Amygdala (tissue), 56 donors: ENCODE measurements at places on chromosomes 1 and 21.

GRCh38 chr1:29736582-29737188 lies 500.4 kb downstream of the PTPRU start:
- DNase-seq, result no peak

- DNase-seq, result no peak
These were observed 168.3 kb upstream of the SGIP1 start for GRCh38 chr1:66365635-66366034.

DNA sequence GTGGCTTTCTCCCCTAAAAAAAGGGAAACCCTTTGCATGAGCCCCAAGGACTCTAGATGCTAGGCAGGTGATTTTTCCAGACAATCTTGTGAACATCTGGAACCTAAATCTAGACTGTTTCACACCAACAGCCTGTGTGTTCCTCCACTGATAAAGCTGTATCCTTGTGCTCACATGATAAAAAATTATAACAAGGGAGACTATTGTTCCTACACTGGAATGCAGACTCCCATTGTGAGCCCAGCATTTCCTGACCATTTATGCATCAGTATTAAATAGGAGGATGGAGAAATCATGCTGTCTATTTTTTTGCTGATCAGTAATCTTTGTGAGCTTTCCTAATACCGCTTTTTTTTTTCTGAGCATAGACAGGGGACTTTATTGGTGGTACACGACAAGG lies 52.5 kb downstream of the ZNF697 start:
- no peak for DNase-seq

DNA sequence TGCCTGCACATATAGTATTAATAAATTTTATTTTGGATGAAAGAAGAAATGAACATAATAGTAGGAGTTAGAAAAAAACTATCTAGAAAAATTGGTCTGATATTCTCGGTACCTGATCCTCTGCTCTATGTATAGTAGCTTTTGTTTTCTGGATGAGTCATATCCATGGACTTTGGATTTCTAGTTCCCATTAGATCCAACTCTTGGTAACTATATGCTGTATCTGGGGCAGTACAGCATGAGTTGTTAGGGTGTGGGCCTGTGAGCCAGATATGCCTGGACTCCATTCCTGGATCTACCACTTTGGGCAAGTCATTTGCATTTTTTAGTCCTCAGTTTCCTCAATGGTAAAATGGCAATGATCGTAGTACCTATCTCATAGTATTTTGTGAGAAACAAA lies 372.2 kb upstream of the PKN2 start:
- DNase-seq, result no peak

GRCh38 chr1:147808025-147808424 lies 47.6 kb upstream of the GJA5 start:
- no peak for DNase-seq

DNA sequence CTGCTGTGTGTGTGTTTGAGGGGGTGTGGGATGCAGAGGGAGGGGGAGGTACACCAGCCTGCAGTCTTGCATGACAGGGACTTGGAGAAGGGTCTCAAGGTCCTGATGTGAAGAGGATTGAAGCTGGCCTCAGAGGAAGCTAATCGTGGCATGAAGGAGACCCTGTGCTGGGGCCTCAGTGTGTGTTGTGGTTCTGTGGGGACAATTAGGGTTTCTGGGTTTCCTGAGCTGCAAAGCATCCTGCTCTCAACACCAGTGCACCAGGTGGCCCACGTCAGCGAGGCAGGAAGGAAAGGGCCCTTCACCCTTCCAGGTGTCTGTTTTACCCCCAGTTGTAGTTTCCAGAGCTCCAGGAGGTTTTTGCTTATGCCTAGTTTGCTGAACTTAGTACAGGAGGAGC lies 52.8 kb downstream of the TENT5C start:
- no peak for DNase-seq

- DNase-seq, result no peak
These were observed 95.6 kb upstream of the TSPAN2 start for GRCh38 chr1:115184951-115185331.

DNA sequence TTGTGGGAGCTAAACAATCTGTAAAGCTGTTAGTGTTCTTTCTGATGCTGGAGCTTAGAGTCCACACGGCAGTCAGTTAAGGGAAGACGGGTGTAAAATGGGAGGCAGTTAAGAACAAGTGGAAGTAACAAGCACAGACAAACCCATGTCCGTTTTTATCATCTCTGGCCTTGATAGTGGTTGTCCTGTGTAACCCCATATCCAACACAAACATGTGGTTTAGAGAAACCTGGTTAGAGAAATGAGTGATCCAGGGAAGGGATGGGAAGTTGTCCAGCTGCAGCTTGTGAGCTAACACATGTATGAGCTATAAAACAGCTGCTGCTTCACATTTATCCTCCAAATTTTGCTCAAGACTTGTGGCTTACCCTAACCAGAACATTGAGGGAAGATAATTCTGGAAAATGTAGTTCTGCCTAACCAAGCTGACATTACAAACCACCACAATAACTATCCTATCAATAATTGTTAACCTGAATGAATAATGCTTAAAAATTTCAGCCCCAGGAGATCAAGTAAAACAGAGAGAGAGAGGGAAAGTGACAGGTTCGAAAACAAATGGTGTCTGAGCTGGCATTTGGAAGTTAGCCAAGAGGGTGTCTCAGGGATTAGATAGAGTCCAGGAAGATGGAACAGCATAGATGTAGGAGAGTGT lies 10.6 kb upstream of the C1orf162 start:
- DNase-seq, result no peak

DNA sequence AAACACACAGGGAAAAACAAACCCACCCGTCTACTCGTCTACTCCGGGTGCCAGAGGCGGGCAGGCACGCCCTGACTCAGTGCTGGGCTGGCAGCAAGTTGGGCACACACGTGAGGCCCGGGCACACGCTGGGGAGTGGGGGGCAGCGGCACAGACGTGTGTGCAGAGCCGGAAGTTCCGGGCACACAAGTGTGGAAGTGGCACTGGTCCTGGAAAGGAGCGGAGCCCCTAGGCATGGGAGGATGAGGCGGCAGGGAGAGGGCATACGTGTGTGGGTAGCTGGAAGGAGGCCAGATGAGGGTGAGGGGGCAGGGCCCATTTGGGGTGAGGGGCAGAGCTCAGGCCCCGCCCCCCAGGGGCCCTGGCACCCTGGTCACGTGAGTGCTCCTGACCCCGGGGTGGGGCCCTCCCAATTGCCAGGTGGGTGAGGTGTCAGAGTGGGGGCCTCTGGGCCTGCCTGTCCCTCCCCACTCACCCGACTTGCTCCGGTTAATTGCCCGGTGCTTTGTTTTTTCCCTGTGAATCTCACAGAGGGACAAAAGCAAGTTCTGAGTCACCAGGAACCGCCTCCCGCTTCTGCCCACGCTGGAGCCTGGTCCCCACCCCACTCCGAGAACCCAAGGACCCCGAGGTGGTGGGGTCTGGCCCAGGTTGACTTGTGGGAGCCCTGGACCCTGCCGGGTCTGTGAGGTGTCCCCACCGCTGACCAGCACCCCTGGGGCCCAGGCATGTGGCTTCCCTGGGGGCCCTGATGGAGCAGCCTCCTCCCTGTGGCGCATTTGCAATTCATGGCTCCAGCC lies 104.8 kb upstream of the CASZ1 start:
- DNase-seq, result no peak

DNA sequence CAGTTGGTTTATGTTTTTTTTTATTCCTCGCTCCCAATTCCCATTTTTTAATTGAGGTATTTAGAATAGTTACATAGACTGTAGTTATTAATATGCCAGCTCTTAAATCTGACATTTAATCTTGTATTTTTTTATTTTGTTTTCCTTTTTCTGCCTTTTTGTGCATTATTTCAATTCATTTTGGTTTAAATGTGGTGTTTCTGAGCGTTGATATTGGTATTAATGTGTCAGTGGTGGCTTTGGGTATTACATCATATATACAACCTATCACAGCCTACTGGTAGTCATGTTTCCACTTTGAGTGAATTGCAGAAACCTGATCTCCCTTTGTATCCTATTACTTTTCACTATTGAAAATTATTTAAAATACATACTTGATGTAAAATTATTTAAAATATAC lies 1027.3 kb downstream of the KCNT2 start:
- DNase-seq, result no peak

DNA sequence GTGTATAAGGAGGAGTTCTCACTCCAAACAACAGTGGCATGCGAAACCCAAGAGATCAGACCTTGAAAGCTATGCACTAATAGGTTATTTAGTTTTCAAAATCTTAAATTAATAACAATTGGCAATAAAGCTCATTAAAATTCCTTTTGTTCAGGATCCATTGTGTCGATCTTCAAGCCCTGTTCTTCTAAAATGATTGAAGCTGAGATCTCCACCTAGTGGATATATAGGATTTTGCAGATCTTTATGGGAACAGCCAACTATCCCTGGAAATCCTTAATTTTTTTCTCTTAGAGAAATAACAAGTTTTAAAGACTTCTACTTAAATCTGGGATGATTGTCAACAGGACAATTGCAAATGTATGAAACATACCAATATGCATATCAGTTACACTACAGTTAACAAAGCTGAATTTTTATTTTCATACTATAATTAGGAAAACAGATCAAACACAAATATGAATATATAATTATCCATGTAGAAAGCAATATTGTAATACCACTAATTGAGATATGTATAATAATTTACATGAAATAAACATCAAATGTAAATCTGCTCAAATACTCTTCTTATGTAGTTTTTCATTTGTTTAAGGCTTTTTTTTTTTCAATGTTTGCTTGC lies 43.3 kb downstream of the LRRC53 start:
- DNase-seq, result no peak

GRCh38 chr1:198462365-198463019 lies 78.0 kb downstream of the ATP6V1G3 start:
- no peak for DNase-seq

DNA sequence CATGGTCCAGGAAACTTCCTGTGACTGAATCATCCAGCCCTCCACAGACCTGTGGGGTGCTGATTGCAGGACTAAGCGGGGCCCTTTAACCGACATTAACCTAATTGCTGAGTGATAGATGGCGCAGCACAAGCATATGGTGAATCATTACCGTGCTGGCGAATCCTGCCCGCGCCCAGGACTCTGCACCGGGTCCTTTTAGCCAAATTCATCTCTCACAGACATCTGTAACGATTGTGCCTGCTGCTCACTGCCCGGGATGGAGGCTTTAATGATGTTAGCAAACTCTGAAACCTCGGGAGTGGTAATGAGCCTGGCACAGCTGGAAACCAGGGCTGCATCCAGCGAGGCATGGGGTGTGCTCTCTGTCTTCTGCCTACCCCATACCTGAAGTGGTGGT lies 147.3 kb upstream of the CD34 start:
- DNase-seq, result no peak

- DNase-seq, result no peak
These were observed 1.7 kb downstream of the OSCP1 start for GRCh38 chr1:36448530-36449056.

- DNase-seq, result peak; percentile 33
These were observed 193.4 kb upstream of the LMO4 start for GRCh38 chr1:87135329-87135712.

DNA sequence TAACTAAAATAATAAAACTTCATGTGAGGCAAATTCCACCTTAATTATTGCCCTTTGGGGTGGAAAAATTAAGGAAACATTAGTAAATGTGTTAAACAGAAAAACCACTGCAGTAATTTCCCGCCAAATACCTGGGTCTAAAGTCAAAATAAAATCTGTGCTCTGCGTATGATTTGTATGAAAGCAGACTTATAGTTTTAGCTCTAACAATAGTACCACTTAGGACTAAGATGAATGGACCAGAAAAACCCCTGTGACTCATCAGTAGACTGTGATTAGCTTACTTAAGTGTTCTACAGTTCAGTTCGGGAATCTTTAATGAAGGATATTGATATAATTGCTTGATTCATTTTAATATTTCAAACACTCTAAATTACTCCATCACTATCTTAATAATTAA lies 23.3 kb upstream of the C1orf105 start:
- DNase-seq, result no peak

- no peak for DNase-seq
These were observed 13.5 kb downstream of the ZYG11A start for GRCh38 chr1:52856026-52856425.

- DNase-seq, result no peak
These were observed 64.8 kb downstream of the PRDM2 start for GRCh38 chr1:13764588-13765332.

- DNase-seq, result no peak
These were observed 25.1 kb downstream of the IRF2BP2 start for GRCh38 chr1:234584926-234585325.

- no peak for DNase-seq
These were observed 3.5 kb downstream of the HSPG2 start for GRCh38 chr1:21933397-21934248.

DNA sequence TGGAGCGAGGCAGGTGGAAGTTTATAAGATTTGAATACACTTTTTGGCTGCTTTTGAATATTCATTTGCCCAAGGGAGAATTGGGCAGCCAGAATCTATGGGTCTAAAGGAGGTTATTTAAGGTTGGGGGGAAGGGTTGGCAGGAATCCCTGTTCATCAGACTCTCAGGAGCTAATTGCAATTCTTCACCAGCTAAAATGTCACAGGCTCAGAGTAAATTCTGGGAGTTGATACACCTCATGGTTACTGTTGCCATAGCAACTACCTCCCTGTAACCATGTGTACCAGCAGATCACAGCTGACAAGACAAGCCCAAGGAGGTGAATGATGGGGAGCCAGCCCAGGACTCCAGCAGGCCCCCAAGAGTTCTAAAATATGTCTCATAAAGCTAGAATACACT lies 75.5 kb downstream of the CAMK2N1 start:
- DNase-seq, result no peak

DNA sequence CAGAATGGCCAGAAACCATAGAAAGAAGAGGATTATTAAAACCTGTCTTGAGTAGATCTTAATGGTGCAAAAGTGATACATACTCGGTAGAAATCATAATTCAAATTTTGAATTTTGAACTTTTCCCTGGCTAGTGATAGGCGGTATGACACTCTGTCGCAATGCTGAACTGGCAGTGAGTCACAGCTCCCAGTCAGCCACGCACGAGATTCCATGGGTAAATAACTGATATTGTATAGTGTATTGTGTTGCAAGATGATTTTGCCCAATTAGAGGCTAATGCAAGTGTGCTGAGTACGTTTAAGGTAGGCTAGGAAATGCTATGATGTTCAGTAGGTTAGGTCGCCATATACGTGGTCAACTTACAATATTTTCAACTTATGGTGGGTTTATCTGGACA lies 207.0 kb downstream of the SIPA1L2 start:
- no peak for DNase-seq

GRCh38 chr21:31983120-31983519 lies 110.3 kb downstream of the HUNK start:
- DNase-seq, result no peak

- no peak for DNase-seq
These were observed 12.8 kb downstream of the TNNI3K start for GRCh38 chr1:74247881-74248528.
